ENCODE measurements at places on chromosomes 6 and 20. TPM values are rescaled to one million over a fixed set of nuclear protein-coding genes. Genes with fewer than 3 reads are reported as not detected.

GRCh38 chr6:113824866-113825265, 32.3 kb upstream of the MARCKS start:
- no peak for DNase-seq

- DNase-seq = no peak
These were observed 210.9 kb downstream of the UST start for GRCh38 chr6:148957752-148958151.

DNA sequence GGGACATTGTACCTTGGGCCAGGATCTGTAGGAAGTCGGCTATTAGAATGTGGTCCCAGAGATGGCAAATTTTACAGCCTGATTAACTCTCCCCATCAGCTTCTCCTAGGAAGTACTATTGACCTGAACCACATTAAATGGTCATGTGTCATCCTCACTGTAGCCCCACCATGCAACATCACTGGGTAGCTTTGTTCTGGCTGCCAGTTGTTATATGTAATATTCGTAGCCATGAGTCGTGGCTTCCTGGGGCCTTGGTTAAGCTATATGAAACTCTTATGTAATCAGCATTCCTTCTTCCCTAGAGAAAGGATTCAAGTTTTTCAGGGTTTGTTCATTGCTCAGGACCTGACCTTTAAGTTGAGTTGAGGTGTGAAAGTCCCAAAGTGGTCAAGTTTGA, 125.7 kb downstream of the ANKS1A start:
- no peak for DNase-seq

DNA sequence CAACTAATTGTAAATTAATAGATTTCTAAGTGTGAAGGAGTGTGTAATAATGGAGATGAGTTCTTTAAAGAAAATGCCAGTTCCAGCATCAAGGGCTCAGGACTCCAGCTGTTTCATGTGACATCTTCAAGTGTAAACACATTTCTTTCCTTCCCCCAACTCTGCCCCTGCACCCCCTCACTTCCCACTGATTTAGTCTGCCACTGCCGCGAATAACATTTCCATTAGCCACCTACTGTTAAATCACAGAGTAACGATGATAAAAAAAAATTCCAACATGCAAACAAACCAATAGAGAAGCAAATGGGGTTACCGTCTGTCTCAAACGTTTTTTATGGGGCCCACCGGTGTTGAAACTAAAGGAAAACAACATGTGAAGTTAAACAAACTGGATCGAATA, 414.3 kb downstream of the SAMD5 start:
- DNase-seq = no peak

DNA sequence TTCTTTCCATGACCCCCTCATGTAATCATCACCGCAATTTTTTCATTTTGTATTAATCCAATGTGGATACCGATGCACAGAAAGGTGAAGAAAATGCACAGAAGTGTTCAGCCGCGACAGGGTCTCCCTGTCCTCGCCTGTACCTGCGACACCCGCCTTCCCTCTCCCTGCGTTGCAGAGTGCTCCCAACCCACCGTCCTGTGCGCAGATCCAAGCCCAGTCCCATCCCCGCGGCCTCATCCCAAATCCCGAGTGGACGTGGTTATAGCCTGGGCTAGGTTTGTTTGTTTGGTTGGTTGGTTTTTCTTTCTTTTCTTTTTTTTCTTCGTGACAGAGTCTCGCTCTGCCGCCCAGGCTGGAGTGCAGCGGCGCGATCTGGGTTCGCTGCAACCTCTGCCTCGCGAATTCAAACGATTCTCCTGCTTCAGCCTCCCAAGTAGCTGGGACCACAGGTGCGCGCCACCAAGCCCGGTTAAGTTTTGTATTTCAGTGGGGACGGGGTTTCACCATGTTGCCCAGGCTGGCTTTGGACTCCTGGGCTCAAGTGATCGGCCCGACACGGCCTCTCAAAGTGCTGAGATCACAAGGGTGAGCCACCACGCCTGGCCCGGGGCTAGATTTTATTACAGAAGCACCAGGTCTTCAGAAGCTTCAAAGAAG, 536 bp upstream of the RAET1G start:
- DNase-seq = no peak

- DNase-seq = no peak
These were observed 24.5 kb downstream of the PGM3 start for GRCh38 chr6:83168556-83168955.

- DNase-seq = no peak
These were observed 42.1 kb upstream of the TMEM30A start for GRCh38 chr6:75326557-75327258.

GRCh38 chr6:63114610-63115211, 96.6 kb upstream of the FKBP1C start:
- no peak for DNase-seq

GRCh38 chr20:38434301-38434741, 807 bp downstream of the SNHG17 start:
- no peak for DNase-seq

- no peak for DNase-seq
These were observed 83.1 kb downstream of the IRF4 start for GRCh38 chr6:474453-475185.

DNA sequence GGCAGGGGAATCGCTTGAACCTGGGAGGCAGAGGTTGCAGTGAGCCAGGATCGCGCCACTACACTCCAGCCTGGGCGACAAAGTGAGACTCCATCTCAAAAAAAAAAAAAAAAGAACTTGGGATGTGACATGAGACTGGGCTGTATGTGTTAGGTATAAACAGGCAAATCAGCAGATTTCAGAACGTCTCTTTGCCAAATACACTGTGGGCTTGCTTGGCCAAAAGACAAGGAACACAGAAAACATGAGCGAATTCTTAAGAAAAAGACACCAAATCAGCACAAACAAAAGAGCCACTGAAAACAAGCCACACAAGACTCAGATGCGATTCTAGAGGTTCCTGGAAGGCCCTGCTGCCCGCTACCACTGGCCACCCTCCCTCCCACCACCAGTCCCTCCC, 12.5 kb downstream of the ETV7 start:
- no peak for DNase-seq

DNA sequence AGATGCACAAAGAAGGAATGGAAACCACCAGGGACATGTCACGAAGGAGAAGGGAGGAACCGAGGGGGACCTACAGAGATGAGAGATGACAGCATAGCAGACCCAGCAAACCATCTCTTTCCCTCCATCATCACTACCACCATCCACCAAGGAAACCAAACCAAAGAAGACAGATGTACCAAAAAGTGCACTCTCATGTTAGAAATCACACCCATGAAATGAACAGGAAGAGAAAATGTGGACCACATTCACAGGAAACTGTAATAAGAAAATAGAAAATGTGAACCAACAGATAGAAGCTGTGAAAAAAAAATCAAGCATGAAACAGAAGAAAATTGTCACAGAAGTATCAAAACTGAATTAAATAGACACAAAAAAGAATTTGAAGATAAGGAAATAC, 672.7 kb downstream of the QKI start:
- no peak for DNase-seq

GRCh38 chr6:106974336-106974998, at the start of gene CD24:
Gene CD24 (minus strand): TSS chr6:106974729. CDS start chr6:106974646, 83 bp downstream.
- DNase-seq = no peak

GRCh38 chr6:113843500-113844073, 13.6 kb upstream of the MARCKS start:
- no peak for DNase-seq

- no peak for DNase-seq
These were observed 211.6 kb downstream of the ZDHHC14 start for GRCh38 chr6:157592541-157592940.

Gene SPATA25
- total RNA-seq = 0.87 TPM

Gene UST
- total RNA-seq = 1.1 TPM

Gene HLA-DOB
- 0.58 TPM for total RNA-seq

Gene BPIFB1
- total RNA-seq = not detected

Gene BANF2
- not detected for total RNA-seq

Gene RSPO4
- 1.2 TPM for total RNA-seq

Measured in epithelial cell of proximal tubule (primary cell).